ENCODE measurements at places on chromosomes 3 and 15.

- DNase-seq, result no peak
These were observed 8.6 kb upstream of the TRIM59 start for GRCh38 chr3:160458151-160458550.

DNA sequence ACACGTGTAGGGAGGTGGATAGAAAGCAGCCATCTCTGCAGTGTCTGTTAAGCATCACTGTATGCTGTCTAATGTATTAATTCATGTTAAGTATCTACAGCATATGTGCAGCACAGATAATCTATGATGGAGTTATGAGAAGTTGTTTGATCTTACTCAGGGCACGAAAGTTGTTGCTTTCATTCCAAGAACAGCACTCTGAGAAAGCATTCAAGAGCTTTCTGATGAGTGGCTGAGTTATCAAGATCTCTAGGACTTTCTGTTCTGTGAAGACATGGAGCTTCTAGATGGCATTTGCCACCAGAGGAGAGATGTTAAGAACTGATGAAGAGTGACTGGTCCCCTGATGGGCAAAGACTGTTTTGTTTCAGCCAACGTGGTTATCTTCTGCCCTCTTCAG is 22.6 kb upstream of the TPRG1 start:
- DNase-seq, result no peak

GRCh38 chr3:153348457-153349107 is 186.6 kb downstream of the RAP2B start:
- DNase-seq, result no peak

DNA sequence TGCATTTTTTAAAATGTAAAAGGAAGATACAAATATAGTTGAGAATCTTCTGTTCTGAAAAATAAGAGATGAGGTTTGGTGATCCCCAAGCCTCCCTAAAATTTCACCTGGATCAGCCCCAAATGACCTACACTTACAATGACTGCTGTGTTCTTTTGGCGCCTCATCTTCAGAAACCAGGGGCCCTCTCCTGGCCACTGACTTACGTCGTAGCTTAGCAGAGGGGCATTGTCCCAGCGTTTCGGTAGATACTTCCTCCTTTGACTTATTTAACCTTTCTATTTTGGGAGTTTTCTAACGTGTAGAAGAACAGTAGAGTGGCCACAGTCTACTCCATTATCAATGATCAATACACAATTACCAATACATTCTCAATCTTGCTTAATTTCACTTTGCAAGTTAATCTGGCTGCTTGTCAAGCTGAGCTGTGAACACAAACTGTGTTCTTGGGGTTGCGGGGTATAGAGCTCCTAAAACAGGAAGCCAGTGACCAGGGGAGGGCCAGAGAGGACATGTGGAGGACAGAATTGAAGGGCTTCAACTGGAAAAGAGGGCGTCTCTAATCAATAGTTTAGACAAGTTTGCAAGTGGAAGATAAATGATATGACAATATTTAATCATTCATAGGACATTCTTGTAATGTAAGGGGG is 419.5 kb downstream of the LPP start:
- no peak for DNase-seq

- DNase-seq, result peak; percentile 45
These were observed 44.3 kb upstream of the UBE2E1 start for GRCh38 chr3:23761440-23761896.

DNA sequence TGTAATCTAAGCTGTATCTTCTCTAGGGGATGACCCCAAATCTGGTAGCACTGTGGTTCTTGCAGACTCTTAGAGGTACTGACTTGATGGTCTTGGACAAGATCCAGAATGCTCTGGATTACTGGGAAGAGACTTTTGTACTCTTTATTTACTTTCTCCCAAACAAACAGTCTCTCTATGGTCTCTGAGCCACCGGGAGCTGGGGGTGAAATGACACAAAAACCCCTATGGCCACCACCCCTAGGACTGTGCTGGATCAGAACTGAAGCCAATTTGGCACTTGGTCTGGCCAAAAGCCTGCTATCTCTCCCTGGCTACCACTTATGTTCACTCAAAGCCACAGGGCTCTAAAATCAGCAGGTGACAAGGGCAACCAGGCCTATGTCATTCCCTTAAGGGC is 50.2 kb upstream of the SI start:
- DNase-seq, result no peak
